ENCODE measurements at places on chromosomes 4 and X.

GRCh38 chrX:65642914-65643491 lies 24.5 kb upstream of the MSN start:
- no peak for DNase-seq

GRCh38 chr4:21949073-21949457 lies 493 bp upstream of the KCNIP4 start:
- no peak for DNase-seq

- DNase-seq, result no peak
Measured at GRCh38 chrX:22012051-22012450, 20.1 kb upstream of the PHEX start.

DNA sequence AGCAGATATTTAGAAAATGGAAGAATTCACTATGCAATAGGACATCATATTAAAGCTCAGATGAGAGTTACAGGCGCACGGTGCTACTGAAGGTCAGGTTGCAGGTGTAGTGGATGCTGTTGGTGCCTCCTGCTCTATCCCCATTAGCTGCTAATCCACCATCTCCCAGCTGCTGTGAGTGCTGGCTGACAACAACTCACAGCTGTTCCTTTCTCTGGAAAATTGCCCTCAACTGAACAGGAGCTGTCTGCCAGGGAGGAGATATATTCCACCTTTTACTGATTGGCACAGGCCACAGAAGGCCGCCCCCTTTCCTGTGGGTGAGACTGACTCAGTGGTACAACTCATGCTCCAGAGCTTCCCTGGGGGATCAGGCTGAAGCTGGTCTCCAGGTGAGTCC lies 48.7 kb downstream of the UCHL1 start:
- DNase-seq, result no peak

DNA sequence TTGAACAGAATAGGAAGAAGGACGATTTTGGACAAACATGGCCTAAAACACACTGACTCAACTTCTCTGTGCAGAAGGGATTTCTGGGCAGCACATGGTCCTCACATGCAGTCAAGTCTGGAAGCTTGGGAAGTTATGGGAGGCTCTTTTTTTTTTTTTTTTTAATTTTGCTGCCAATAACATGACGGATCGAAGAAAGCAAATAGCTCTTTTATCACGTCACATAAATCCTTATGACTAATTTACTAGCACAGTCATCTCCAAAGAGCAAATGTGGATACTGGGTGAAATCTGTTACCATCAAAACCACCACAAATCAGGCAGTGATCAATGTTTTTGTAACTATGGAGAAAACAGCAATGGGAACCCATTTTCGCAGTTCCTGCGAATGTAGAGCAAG lies 193.3 kb upstream of the FAM9B start:
- no peak for DNase-seq

DNA sequence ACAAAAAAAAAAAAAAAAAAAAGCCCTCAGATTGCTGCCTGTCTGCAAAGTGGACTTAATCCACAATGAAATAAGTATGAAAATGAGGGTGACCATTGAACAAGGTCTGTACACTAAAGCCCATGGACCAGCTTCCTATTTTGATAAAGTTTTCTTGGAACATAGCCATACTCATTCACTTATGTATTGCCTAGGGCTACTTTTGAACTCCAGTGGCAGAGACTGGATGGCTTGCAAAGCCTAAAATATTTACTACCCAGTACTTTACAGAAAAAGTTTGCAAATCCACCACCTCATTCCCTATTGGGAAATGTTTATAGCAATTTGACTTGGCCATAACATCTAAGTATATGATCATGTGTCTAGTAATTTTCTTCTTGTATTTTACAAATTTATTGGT lies 481.7 kb downstream of the NAF1 start:
- no peak for DNase-seq

- no peak for DNase-seq
Measured at GRCh38 chr4:165048170-165048569, 5.5 kb upstream of the TRIM75 start.

DNA sequence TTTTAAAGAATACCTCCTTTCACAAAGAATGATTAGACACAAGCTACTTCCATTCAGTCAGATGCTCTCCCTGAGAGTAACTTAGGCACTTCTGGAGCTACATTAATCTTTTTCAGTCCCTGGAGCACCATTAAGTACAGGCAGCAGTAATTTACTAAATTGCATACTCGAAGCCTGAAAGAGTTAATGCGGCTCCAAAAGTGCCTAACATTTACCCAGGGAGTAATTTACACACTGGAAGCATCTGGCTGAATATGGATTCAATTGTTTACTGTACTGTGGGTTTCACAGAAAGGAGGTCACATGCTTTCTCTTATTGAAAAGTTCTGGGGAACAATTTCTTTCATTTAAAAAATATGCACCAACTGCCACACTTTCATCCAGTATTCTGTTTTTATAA lies 260.8 kb upstream of the TENM3 start:
- DNase-seq, result no peak

GRCh38 chrX:69538321-69538876 lies 34.3 kb downstream of the NALF2 start:
- peak; percentile 68 for DNase-seq

GRCh38 chr4:37687194-37687562 lies 1.0 kb upstream of the RELL1 start:
- no peak for DNase-seq

- DNase-seq, result no peak
Measured at GRCh38 chr4:155781249-155781831, 22.5 kb downstream of the GUCY1B1 start.

DNA sequence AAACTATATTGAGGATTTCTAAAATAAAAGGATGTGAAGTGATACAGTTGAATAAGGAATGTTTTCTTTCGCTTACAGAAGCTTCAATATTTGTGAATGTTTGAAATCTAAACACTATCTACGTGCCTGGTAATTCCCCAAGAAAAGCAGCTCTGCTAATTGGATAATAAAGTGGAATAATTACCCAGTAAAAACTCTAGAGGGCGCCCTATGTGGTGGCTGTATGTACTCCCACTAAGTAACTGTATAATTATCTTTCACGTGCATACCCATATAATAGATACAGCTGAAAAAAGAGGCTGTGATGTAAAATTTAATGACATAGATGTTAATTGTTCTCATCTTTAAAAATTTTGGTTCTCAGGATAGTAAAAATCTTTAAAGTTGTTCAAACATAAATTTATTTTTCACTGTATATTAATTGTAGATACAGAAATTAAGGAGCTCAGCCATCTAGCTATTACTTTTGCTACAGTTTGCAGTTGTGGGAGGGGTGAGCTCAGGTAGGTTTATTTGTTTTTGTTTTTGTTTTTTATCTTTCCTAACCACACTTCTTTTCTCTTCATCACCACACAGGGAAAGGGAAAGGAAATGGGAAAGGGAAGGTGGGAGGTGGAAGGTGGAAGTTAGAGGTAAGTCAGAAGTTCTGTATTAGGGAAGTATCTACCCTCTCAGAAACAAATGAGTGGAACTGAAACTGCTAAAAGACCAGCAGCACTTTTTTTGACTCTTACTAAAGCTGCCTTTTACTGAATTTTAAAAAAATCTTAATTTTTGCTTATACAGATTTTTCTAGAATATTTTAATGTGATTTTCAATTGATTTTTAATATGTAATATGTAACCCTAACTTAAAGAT lies 151.7 kb upstream of the RPS6KA6 start:
- no peak for DNase-seq

GRCh38 chr4:151885123-151885522 lies 124.3 kb upstream of the GATB start:
- DNase-seq, result no peak

GRCh38 chr4:38037612-38038011 lies 77.4 kb downstream of the PTTG2 start:
- DNase-seq, result no peak

All from activated CD8-positive, alpha-beta memory T cell treated with anti-CD3 and anti-CD28 coated beads, Interleukin-2, amount 50 U/mL, for 4 hours (primary cell).